Stimulated activated CD4-positive, alpha-beta T cell treated with anti-CD3 and anti-CD28 coated beads, Interleukin-15, amount 100 ng/mL, for 1 hour (primary cell): ENCODE measurements at places on chromosomes 1 and 21.

GRCh38 chr1:225710804-225711203, 57.9 kb upstream of the ENAH start:
- no peak for DNase-seq

DNA sequence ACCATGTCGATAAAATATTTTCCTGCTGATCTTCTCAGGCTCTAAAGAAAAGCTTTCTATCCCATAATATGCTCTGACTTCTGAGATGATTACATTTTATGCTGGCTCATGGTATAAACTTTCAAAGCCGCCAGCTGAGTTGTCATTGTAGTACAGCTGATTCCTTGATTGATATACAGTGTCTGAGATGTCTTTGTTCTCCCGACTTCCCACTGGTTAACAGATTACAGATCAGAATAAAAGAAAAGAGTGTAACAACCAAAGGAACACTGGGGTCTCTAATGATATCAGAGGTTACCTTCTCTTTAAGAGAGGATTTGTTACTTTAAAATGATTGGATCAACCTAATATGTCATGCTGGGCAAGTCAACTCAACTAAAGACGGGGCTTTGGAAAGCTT, 485.4 kb upstream of the LRRC7 start:
- no peak for DNase-seq

- no peak for DNase-seq
Measured at GRCh38 chr1:11283151-11283550, 10.2 kb downstream of the UBIAD1 start.

- no peak for DNase-seq
Measured at GRCh38 chr1:201590474-201590873, 51.5 kb downstream of the NAV1 start.

DNA sequence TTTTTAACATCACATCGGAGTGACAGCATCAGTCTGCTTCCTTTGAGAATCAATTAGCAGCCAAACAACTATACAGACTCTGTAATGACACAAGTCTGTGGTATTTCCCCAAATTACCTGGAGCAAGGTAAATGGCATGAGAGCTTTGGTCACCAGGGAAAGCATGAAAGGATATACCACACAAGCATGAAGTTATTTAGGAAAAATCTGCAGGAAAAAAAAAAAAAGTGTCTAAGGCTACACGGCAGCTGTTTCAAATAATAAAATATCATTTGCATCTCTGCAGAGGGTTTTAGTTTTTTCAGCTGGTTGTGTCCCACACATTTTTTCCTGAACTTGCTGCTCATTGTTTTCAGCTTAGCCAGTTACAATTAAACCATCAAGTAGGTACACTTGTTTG, 234.7 kb downstream of the TTLL7 start:
- DNase-seq: no peak

DNA sequence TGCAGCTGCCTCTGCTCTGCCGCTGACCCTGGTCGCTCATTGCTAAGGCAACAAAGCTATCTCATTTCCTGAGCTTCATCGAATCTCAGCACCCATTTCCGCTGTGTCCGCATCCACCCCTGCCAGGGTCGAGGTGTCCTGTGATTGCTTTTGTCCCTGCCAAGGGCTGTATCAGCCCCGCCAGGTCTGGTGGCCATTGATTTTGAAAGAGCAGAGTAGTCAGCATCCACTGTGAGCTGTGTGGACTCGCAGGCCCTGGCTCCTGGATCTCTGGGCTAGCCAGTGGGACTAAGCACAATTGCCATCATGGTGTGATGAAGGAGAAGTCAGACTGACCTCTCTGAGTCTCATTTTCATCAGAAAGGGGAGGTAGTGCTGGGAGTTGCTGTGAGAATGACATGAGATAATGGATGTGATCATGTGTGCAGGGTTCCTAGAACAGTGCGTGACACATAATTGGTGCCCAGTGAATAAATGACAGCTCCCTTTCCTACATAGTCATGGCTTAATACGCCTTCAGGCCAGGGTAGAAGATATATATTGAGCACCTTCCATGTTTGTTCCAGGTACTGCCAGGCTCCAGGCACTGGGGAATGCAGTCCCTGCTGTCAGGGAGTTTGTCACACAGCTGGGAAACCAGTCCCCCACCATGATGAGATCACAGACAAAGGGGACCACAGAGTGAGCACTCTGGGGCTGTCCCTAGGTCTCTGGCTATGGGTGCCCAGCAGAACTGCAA, 32.1 kb downstream of the NAV1 start:
- DNase-seq: no peak

GRCh38 chr1:102578804-102579203, 529.5 kb downstream of the COL11A1 start:
- no peak for DNase-seq

DNA sequence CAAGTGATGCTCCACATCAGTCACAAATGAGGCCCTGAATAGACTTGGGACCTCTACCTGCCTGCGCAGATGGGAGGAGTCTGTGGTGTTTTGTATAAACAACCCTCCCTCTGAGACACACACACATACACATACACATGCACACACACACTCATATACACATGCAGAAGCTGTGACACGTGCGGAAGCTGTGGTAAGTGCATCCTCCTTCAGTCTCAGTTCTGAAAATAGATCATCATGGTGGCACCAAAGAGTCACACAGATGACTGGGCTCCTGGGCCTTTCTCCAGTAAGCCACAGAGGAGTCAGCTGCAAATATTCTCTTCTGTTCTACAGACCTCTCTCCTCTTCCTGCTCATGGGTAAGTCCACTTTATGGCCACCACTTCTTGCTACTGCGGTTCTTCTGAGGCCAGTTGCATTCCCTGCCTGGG, at the start of gene LY9:
Gene LY9, plus strand, starts transcription at position 224 of the 433 bp plus-strand sequence. Its CDS starts 14 bp downstream, at position 238.
- peak; percentile 52 for DNase-seq

GRCh38 chr1:200869376-200869752, 3.4 kb upstream of the GPR25 start:
- no peak for DNase-seq

GRCh38 chr1:147625362-147625995, 44.8 kb downstream of the ACP6 start:
- no peak for DNase-seq

GRCh38 chr1:116168277-116169032, 57.3 kb downstream of the MAB21L3 start:
- peak; percentile 81 for DNase-seq

GRCh38 chr1:3474421-3474820, 20.0 kb downstream of the ARHGEF16 start:
- DNase-seq: no peak
